ENCODE measurements at places on chromosomes 13 and 19.

DNA sequence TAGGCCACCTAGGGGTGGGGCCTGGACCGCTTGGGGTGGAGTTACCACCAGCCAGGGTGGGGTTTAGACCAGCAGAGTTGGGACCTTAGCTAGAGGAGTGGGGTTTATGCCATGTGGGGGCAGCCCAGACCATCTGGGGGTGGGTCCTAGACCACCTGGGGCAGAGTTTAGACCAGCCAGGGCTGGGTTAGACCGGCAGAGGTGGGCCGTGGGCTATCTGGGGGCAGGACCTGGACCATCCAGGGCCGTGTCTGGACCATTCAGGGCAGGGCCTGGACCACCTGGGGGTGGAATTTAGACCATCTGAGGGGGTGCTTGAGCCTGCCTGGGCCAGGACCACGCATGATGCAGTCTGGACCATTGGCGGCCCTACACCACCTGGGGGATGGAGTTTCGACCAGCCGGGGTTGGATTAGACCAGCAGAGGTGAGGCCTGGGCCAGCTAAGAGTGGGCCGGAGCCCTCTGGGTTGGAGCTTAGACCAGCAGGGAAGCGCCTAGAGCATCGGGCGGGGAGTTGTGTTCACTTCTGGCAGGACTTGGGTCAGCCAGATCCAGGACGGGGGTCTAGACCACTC lies 10.0 kb upstream of the CACNG6 start:
- no peak for DNase-seq

- no peak for DNase-seq
These were observed 3.1 kb downstream of the SLC25A15 start for GRCh38 chr13:40792284-40793051.

- no peak for DNase-seq
These were observed 579.4 kb upstream of the PRR20A start for GRCh38 chr13:56561327-56561726.

GRCh38 chr13:97057176-97057575 lies 62.9 kb upstream of the OXGR1 start:
- no peak for DNase-seq

DNA sequence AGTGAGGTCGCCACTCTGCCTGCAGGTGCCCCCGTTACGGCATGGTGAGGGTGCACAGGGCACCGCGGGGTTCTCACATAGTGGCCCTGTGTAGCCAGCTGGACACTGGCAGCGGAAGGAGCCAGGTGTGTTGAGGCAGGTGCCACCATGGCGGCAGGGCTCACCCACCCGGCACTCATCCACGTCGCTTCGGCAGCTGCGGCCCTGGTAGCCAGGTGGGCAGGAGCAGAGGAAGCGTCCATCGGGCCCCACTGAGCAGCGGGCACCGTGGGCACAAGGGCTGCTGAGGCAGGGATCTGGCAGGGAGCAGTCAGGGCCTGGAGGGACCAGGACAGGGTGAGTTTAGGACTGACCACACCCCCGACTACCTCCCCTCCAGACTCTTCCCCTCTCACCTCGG lies 8.8 kb downstream of the NOTCH3 start:
- DNase-seq = no peak

DNA sequence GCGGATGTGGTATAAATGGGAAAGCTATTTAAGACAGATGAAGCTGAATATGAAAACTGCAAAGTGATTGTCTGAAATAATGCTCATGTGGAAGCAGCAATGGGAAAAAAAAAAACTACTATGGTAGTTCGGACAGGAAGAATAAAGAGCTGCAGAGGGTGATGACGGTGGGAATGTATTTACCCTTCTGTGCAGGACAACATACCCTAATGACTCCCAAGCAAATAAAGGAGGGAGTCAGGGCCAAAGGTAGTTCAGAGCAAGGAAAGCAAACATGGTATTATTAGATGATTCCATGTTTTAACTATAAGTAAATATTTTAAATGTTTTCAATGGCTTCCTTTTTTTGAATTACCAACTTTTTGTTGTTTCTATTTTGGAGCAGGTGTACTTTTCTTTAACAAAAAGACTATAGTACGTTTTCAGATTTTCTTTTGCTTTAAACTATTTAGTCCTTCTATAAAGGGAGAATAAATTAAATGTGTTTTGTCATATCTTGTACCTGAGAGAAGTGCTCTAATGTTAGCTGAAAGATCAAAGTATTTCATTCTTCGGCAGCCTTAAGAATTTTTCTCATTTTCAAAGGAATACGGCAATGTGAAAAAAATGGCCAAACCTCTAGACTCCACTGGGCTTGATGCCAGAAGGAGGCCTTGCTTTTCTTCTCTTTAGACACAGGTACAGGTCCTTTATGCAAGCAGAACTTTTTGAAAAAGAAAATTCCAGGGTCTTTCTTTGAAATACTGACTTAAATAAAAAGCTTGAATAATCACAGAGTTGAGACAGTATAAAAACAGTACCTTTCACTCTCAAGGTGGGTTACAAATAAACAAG lies 67.8 kb upstream of the ZDHHC20 start:
- no peak for DNase-seq

DNA sequence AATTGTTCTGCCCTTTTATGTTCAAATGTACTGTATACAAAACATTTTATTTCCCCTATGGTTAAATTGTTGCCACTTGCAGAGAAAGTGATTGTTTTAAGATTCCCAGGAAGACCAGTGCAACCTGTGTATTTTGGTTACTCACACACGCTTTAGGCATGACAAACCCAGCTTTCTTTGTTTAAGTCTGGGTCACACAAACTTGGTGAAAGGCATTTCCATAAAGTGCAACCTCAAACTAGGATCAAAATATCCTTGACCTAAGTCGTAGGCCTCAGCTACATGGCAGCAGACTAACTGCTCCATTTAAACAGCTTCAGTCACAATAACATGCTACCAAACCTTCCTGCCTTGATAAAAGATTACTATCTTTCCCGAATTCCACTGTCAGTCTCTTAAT lies 639.0 kb upstream of the PRR20A start:
- no peak for DNase-seq

- no peak for DNase-seq
These were observed 531.7 kb downstream of the SLITRK1 start for GRCh38 chr13:83350569-83350968.

- peak; percentile 54 for DNase-seq
These were observed 4.9 kb upstream of the PALM start for GRCh38 chr19:703651-704446.

DNA sequence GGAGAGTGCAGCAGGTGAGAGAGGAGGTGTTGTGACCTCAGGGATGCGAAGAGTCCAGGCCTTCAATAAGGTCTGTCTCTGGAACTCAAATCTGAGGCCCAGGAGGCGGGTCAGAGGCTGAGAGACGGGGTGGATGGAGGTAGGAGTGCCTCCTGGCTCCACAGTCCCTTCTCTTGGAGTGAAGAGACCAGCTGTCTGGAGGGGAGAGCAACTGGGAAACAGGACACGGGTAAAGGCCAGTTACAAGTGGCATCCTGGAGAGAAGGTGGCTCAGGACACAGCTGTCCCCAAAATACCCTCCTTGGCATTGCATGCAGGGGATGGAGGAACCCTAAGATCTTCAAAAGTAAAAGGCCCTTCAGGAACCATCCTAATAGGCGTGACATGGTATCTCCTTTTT lies 19.2 kb downstream of the PDE4A start:
- no peak for DNase-seq

DNA sequence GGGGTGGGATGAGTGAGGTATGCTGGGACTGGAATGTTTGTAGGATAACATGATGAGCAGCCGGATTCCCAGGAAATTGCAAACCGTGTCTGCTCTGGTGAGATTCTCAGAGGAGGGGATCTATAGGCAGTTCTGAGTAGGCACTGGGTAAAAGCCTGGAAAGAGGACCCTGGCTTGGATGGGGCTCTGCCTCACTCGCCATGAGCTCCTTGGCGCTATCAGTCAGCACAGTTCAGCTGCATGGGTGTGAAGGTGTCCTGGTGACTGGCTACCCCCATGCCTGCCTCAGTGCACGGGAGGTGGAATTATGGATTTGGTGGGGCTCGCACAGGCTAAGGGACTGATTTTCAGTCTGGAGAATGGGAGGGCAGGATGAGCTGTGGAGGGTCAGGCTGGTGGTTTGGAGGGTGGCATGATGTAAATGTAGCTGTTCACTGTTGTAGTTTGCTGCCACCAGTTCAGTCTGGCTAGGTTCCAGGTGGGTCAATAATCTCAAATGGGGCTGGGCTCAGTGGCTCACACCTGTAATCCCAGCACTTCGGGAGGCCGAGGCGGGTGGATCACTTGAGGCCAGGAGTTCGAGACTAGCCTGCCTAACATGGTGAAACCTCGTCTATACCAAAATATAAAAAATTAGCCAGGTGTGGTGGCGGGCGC lies 9.2 kb upstream of the ZNF627 start:
- no peak for DNase-seq

DNA sequence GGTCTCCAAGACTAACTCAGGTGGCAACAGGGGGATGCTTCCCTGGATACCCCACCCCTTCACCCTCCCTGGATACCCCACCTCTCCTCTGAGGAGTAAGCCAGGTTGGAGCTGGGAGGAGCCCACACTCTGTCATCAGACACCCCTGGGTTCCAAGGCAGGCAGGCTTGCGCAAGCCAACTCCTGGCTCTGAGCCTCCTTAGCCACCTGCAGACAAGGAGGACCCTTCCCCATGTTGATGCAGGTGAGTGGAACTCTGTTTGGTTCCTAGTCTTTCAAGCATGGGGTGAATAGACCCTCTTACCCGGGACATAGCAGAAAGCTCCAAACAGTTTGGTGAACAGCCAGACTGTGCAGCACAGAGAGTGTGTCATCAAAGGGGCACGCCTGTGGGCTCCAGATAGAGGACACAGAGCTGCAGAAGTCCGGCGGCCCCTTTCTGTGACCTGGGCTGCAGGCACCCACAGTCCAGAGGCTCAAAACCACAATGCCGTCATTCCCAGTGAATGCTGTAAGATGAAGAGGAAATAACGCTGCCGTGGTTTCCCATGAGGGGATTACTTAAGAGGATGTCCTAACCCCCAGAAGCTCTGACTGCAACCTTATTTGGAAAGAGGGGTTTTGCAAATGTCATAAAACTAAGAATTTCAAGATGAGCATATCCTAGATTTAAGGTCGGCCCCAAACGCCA lies 12.1 kb upstream of the HAS1 start:
- DNase-seq = no peak

DNA sequence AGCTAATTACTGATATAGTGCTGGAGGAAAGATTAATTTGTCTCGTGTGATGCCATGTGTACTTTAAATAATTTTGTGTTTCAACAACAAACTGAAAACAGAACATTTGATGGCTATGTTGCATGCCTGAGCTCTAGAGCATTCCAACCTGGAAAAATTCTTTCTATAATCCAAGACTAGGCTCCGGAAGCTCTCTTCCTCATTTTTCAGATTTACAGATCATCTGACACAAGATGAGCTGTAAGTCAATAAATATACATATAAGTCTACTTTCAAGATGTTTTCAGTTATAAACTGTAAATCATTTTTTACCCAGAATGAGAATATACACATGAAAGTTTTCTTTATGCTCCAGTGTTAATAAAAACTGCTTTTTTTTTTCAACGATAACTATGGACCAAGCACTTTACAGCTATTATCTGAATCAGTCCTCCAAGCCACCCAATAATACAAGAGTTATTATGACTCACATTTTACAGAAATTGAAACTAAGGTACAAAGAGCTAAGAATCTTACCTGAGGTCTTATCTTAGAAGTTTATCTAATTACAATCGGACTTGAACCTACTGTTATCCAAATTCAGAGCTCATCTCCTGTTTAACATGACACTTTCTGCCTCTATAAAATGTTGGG lies 6.4 kb upstream of the FOXO1 start:
- no peak for DNase-seq

DNA sequence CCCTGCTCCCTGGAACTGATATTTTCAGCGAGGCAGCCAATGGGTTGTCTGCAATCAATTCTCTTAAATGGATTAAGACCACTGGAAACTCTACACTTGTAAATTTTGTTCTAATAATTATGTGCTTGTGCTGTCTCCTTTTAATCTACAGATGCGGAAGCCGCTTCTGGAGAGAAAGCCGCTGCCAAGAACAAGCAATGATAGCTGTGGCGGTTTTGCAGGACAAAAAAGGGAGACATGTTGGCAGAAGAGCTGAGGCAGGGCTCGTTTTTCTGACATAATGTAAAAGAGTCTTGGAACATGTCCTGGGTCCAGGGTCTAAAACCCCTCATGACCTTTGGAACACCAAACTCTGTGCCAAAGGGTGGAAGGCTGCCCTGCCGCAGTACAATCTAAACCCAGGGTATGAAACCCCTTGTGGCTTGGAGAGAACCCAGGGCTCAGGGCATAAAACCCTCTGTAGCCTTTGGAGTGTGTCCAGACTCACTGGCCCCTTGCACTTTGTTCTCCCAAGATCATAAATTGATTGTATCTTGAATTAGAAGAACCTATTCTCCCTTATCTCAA lies 12.7 kb downstream of the ZNF417 start:
- no peak for DNase-seq

GRCh38 chr13:41054212-41054877 lies 7.0 kb upstream of the WBP4 start:
- DNase-seq = no peak

GRCh38 chr19:7386308-7386707 lies 37.6 kb downstream of the ARHGEF18 start:
- DNase-seq = no peak

DNA sequence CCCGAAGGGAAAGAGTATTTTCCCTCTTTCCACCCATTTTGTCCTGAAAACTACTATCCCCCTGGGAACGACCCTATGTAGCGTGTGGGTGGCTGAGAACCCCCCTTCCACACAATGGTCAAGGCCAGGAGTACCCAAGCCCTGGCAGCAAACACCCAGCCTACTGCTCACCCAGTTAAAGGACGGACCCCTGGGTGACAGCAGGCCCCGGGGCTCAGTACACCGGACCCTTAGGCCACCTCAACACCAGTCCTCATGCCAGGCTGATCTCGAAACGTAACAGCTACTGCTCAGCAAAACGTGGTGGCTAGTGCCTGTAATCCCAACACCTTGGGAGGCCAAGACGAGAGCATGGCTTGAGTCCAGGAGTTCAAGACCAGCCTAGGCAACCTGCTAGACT lies 1.4 kb downstream of the ANKRD27 start:
- DNase-seq = no peak

- no peak for DNase-seq
These were observed 2.8 kb upstream of the ANGPTL8 start for GRCh38 chr19:11236324-11237301.

Data from GM19239 (cell line).